ENCODE measurements at places on chromosomes 11 and 22.

DNA sequence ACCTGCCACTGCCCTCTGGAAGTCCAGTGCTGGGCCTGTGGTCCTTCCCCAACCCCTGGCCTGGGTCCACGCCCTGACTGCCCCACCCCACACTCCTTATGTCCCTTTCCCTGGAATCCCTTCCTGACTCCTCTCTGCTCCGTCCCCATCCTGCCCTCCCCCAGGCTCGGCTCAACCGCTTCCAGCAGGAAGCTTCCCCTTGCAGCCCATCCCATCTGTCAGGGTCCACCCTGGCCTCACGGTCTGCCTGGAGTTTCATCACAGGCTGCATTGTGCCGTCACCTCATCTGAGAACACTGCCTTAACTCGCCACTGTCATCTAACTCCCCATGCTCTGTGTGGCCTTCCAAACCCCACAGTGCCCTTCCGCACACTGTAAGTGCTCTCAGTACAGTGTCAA lies 64.3 kb downstream of the NAT10 start:
- no peak for DNase-seq

- no peak for DNase-seq
Observed at GRCh38 chr11:42657169-42657568, 654.6 kb upstream of the API5 start.

DNA sequence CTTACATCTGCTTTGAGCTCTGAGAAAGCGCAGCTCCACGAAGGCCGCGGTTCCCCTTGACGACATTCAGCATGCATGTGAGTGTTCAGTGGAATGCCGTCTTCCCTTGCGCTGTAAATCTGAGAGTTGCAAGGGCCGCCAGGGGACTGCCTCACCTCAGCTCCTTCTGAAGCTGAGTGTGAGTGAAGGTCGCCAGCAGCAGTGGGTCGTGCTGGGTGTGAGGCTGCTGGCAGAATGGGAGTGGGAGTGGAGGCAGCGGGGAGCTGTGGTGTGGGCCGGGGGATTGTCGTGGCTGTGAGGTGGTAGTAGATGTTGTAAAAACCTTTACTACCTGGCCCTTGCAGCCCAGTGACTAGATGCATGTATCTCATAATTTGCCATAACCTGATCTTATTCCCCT lies 65.2 kb downstream of the PPP6R2 start:
- no peak for DNase-seq

DNA sequence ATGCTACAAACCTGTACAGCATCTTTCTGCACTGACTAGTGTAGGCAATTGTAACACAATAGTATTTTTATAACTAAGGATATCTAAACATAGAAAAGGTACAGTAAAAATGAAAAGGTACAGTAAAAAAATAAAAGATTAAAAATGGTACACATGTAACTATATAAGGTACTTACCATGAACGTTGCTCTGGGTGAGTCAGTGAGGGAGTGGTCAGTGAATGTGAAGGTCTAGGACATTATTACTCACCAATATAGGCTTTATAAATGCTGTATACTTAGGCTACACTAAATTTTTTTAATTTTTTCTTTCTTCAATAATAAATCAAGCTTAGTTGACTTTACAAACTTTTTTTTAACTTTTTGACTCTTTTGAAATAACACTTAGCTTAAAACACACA lies 59.9 kb downstream of the EIF3M start:
- peak; percentile 24 for DNase-seq

- DNase-seq = peak; percentile 10
Observed at GRCh38 chr11:67303835-67304411, 593 bp downstream of the SSH3 start.

DNA sequence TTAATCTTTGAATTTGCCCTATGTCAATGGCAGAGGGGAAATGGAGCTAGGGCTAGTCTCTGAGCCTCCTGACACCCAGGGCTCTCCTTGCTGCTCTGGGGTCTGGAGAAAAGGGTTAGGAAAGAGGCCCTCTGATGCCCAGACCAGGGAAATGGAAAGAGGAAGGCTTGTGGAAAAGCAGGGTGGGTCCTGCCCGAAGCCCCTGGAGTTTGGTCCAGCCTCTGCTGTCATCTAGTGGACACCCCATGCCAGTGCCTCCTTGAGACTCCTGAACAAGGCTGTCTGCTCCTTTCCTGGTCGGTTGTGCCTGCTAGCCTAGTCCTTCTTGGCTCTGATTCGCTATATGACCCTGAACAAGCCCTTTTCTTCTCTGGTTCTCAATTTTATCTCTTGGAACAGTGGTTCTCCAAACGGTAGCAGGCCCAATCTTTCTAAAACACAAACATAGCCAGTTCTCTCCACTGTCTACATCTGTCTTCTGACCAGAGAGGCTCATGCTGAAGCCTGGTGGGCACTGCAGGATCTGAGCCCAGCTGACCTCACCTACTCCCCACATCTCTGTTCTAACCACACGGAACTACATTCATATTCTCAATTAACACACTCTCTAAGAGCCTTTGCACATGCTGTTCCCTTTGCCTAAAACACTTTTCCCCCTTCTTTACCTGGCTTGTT lies 8.8 kb upstream of the PLA2G3 start:
- peak; percentile 69 for DNase-seq

- DNase-seq = no peak
Observed at GRCh38 chr11:92449222-92449621, 224.6 kb downstream of the FAT3 start.

DNA sequence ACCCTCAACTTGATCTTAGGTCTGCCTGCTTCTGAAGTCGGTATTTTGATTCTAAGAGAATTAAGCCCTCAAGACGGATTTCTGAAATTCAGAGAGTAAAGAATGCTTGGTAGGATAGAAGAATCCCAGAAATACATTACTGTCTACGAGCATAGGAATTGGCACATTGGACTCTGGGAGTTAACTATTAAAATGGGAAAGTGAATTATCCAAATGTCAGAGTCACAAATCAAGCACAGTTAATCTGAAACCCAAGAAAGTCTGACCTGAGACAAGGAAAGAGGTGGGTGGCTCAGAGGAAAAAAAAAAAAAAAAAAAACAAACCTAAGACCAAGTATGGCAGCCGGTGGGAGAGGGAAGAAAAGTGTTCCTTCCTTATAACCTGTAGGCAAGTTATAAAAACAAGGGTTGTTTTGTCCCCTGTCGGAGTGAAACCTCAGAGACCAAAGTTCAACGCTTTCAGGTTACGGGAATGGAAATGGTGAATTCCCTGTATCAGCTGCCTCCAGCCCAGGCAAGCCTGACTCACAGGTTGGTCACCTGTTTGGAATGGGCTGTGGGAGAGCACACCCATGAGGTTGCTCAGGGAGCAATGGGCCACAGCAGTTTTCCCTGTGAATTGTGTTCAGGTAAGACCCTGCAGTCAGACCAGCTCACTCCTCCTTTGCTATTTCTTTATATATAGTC lies 139.0 kb downstream of the ETS1 start:
- DNase-seq = peak; percentile 66

- DNase-seq = no peak
Observed at GRCh38 chr11:34552270-34552669, 38.7 kb upstream of the ELF5 start.

- DNase-seq = no peak
Observed at GRCh38 chr11:132106096-132106982, 735.9 kb downstream of the NTM start.

- DNase-seq = no peak
Observed at GRCh38 chr11:8612522-8612921, 18.5 kb upstream of the STK33 start.

- no peak for DNase-seq
Observed at GRCh38 chr11:46597155-46597554, 3.3 kb upstream of the AMBRA1 start.

- DNase-seq = no peak
Observed at GRCh38 chr11:67731583-67731982, 57.2 kb upstream of the ALDH3B2 start.

- DNase-seq = no peak
Observed at GRCh38 chr22:47193606-47194329, 431.3 kb downstream of the TBC1D22A start.

- peak; percentile 39 for DNase-seq
Observed at GRCh38 chr11:31641477-31642062, 132.0 kb downstream of the ELP4 start.

GRCh38 chr11:74806267-74806666 lies 57.6 kb downstream of the RNF169 start:
- DNase-seq = no peak

- DNase-seq = no peak
Observed at GRCh38 chr22:33051960-33052839, 6.0 kb downstream of the SYN3 start.

DNA sequence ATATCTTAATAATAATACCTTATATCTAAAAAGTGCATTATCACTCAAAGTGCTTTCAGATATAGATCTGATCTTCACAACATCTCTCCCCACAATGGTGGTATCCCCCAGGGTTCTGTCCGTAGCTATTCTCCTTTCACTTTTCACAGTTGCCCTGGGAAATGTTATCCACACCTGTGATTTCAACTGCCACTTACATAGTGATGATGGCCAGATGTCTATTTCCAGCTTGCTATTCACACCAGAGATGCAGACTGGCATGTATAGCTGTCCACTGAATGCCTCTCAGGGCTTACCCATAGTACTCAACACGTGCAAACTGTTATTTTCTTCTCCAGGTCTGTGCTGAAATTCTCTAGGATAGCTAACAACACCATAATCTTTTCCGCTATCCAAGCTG lies 724.7 kb downstream of the DLG2 start:
- DNase-seq = no peak

- DNase-seq = no peak
Observed at GRCh38 chr22:37995460-37995859, 11.1 kb upstream of the SOX10 start.

- no peak for DNase-seq
Observed at GRCh38 chr11:129202646-129203045, 10.5 kb upstream of the ARHGAP32 start.

DNA sequence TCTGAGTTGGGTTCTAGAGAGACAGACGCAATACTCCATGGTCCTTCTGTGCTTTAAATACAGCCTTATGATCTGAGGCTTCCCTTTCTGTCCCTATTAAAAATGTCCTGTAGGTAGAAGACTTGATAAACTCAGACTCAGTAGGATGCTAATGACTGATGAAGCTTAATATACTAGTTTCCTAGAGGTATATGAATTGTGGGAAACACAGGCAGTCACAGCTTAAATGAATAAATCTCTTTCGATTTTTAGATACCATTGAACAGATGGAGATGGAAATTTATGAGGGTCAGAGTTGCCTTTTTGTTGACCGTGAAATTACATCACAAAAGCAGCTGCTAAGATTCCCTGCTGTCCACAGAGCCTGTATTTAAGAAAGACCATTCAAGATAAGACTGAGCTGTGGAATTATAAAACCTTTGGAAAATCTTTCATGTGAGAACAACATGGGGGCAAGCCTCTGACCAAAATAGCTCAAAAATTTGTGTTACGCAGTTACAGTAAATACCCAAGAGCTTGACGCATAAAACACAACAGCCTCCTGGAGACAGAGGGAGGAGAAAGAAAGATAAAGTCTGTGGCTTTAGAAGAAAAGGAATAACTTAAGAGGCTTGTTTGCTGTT lies 172.3 kb downstream of the AASDHPPT start:
- peak; percentile 5 for DNase-seq

DNA sequence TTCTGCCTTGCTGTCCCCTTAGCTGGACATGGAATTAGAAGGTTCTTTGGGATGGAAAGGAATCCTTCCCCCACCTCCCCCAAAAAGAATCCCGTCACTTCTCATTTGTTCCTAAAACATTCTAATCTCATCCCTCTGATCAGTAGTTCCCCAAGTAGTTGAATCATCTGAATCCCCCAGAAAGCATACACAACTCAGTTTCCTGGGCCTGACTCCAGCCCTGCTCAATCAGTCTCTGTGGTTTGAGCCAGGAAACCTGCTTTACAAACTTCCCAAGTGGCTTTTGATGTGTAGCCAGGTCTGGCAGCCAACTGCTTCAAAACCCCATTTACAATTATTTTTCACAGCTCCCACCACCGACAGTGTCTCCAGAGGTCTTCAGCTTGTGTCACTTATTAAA lies 20.2 kb downstream of the C22orf31 start:
- peak; percentile 82 for DNase-seq

DNA sequence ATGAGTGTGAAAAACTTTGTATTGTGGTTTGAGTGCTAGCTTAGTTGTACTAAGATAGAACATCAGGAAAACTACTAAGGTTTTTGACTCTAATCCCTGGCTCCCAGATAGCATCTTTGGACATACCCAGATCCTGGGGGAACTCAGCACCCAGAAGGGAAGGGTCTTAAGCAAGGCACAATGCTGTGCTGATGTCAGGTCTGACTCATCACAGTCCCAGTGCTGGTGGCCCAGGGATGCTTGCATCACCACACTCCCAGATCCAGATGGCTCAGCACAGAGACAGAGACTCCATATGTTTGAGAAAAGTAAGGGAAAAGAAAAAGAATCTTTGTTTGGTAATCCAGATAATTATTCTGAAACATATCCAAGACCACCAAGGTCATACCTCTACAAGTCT lies 18.3 kb upstream of the OR56A3 start:
- DNase-seq = no peak

DNA sequence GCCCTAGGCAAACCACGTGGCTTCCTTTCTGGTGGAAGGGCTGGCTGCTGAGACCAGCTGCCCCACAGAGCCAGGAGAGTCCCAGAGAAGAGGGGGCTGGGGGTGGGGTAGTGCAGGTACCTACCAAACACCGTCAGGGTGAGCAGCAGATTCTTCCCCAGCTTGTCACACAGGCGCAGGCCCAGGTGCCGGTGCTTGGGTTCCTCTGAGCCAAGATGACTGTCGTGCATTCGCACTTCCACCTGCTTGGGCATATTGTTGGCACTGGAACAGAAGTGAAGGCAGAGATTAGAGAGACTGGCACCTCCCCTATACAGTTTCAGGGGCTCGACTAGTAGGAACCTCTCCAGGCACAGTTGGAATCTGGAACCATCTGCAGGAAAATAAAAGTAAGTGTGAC lies 102.1 kb downstream of the SLC1A2 start:
- DNase-seq = no peak

DNA sequence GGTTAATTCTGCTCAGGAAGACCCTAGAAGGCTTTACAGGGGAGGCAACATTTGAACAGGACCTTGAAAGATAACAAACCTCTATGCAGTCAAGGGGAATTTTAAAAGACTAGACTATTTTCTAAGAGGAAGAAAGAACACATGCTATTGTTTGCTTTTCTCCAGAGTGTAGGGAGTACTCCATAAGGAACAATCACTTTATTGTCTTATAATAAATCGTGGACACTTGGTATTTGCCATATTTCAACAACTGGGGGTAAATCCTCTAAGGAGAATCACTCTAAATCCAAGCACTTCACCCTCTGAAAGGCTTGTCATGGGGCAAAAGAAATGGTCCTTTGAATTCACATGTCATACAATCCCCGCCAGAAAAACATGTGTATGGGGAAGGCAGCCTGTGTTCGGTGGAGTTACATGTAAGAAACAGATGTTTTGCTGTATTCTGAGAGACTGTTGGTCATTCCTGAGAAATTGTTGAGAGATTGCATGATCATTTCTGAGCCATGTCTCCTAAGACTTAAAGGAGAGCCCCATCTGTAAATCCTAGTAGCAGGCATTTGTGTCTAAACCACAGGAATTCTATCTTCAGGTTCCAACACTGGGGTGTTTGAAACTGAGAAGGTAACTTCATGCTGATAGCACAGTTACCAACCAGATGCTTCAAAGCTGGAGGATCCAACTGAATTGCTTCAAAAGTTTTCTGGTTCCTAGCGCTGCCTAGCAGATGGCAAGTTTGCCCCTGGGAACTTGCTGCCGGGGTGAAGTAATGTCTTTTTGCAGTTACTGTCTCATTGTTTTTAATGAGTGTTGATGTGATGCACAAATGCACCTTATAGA lies 66.8 kb downstream of the FZD4 start:
- peak; percentile 85 for DNase-seq
